ENCODE measurements at places on chromosomes 7 and 10.

- DNase-seq = no peak
These were observed 706.0 kb upstream of the AUTS2 start for GRCh38 chr7:68892236-68892635.

GRCh38 chr7:30038196-30038980 is 10.2 kb downstream of the PLEKHA8 start:
- DNase-seq = no peak

DNA sequence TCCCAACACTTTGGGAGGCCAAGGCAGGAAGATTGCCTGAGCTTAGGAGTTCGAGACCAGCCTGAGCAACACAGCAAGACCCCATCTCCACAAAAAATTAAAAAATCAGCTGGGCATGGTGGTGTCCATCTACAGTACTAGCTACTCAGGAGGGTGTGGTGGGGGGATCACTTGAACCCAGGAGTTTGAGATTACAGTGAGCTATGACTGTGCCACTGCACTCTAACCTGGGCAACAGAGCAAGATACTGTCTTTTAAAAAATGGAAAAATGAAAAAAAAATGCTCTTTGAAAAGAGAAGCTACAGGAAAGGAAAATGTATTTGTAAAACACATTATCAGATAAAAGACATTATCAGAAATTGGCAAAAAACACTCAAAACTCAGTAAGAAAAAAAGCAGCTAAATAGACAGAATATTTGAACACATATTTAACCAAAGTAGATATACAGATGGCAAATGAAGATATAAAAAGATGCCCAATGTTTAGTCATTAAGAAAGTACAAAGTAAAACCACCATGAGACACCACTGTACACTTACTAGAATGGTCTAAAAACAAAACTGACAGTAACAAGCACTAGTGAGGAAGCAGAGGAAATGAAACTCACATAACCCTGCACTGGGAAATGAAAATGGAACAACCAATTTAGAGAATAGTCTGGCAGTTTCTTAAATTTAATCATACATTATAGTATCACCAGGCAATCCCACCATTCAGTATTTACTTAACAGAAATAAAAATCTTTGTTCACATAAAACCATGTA is 40.5 kb downstream of the NRBF2 start:
- no peak for DNase-seq

GRCh38 chr7:128103498-128104107 is 72.4 kb upstream of the LRRC4 start:
- no peak for DNase-seq

DNA sequence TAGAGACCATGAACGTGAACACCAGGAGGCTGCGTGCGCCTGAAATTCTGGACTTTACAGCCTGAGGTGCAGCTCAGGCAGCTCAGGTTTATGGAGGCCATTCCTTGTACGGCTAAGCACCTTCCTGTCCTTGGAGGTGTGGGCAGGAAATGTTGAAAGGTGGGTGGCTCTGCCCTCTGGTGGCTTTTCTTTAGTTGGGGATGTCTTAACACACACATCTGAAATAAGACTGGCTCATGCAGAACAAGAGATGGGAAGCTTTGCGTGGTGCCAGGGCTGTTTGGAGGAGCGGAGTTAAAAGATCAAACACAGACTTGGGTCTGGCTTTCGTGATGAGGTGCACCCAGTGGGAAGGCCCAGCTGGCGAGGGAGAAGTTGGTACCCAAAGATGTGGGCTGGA is 64.1 kb downstream of the DOCK1 start:
- DNase-seq = no peak

- no peak for DNase-seq
These were observed 2.0 kb downstream of the SRI start for GRCh38 chr7:88217675-88218428.

DNA sequence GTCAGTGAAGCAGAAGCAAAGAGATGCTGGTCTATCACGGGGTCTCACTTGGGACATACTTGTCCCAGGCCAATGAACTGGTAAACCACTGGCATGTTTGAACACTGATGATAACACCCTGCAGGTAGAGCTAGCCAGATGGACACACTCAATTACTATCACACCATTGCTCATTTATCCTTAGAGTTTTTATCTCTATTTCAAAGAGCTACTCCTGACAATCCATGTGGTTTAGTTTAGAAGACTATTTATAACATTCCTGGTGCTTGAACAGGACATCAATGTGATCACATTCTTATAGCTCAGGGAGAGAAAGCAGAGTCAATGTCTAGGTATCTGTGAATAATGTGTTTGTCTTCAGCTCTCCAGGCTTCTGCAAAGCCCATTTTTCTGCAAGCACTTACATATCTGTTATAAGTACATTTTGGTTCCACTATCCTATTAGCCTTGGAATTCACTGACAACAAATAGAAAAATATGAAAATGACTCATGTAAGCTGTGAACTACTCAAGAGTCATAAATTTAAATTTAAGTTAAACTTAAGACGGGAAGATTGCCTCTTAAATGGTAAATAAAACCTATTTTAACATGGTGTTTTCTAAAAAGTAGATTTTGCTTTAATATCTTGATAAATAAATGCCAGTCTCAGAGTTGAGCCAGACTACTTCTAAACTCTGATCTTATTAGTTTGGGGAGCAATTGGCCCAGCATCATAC is 106.7 kb upstream of the MBL2 start:
- no peak for DNase-seq

DNA sequence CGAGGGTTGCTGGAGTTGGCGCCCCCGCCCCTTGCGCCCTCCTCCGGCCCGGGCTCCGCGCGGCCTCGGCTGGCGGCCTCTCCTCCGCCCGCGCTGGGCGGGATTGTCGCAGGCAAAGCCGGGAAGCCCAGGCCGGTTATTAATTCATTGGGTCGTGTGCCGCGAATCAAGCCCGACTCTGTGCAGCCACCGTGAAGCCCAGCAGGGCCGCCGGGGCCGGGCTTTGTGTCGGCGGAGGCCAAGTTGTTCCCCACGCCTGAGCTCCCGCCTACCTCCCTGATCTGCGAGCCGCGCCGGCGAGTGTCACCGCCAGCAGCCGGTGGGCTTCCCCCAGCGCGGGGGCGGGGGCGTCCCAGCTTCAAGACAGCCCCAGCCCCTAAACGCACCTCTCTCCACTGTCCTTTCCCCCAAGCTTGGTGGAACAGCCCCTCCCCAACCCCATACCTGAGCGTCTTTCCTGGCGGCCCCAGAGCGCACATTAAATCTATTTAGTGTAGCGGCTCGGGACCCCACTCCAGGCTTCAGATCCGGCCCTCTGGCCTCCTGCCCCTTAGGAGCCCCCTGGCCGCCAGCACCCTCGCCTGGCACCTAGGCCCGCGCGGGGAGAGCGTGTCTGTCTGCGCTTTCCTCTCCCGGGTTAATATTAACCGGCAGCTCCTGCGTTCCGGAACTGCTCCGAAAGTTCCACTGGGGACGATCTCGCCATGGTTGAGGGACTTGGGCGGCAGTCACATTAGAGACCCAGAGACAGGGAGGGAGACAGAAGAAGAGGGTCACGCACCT is 3.5 kb downstream of the SHH start:
- no peak for DNase-seq

DNA sequence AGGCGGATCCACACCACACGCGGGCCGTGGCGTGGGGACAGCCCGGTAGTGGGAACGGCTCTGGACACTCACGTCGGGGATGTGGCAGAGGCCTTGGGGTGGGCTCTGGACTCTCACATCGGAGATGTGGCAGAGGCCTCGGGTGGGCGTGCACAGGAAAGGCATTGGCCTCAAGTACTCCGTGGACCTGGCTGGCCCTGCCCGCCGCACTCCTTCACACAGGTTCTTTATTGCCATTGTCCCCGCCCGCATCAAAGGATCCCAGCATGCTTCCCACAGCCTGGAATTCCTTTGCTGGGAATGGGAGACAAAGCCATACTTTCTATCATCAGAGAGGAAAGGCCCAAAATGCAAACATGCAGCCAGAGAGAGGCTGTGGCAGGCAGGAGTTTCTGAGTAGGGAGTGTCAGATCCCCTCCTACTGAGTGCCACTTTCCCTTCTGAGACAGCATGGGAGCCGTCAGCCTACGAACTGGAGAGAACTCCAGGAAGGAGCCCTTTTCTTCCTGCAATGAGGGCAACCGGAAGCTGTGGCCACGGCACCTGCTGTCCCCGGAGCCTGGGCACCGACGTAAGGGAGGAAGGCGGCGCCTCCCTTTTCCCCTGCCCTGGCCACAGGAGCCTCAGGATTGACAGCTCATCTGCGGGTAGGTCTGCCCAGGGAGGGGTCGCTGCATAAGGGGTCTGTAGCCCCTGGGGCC is 51.5 kb downstream of the RBM17 start:
- DNase-seq = no peak

DNA sequence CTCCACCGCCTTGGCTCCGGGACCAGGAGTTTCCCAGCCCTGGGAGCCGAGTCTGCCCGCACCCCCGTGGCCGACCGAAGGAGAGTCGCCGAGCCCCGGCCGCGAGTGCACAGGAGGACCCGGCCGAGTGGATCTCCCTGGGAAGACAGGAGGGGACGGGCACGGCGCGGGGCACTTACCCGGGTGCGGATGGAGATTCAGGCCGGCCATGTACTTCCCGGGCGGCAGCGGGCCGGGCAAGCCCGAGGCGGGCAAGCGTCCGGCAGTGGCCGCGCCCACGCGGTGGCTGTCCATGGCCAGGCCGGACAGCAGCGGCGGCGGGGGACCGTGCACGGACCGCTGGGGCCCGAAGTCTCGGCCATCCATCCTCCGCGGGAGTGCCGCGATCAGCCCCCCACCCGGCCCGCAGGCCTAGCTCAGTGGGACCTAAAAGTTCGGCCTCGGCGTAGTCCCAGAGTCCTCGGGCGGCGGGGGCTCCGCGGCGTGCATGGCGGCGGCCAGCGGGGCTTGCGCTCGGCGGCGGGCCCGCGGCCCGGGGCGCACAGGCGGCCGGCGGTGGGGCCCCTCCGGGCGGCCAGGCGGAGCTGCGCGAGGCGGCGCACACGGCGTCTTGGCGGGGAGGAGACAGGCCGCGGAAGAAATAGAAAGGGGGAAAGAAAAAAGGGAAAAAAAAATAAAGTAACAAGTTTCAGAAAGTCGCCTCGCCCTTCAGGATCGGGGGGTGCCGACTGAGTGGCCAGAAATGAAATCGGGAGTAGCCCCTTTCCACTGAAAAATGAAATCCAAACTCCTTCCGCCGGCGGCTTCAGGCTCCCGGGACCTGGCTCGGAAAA is 2.5 kb downstream of the TNRC18 start:
- no peak for DNase-seq

GRCh38 chr10:110174201-110174600 is 33.2 kb upstream of the MXI1 start:
- DNase-seq = no peak

DNA sequence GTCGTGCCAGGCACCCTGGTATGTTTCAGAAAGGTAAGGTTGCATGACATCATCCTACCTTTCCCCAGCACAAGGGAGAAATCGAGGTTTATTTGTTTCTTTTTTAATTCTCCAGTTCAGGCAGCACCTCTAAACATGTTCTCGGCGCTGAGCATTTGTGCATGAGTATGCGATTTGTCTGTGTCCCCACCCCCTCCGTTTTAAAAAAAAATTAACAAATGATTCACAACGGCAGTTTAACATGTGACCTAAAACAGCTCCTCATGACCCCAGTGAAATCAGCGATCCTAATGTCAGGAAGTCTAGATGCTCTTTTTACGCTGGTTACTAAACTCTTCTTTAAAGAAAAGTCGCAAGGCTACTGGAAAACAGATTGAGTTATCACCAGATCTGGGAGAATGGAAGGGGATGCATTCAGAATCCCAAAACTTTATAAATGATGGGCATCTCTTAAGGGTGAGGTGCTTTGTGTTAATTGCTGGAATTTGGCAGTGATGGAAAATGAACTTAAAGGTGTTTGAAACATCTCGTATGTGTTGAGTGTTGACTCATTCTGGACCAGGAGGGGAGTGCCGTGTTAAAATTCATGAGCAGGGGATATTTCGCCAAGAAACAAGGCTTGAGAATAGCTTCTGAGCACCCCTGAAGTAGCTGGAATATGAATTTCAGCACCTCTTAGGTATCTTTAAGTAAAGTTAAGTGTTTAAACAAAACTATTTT is 106.8 kb upstream of the PDCD4 start:
- no peak for DNase-seq

GRCh38 chr7:51134013-51134441 is 182.6 kb downstream of the COBL start:
- no peak for DNase-seq

DNA sequence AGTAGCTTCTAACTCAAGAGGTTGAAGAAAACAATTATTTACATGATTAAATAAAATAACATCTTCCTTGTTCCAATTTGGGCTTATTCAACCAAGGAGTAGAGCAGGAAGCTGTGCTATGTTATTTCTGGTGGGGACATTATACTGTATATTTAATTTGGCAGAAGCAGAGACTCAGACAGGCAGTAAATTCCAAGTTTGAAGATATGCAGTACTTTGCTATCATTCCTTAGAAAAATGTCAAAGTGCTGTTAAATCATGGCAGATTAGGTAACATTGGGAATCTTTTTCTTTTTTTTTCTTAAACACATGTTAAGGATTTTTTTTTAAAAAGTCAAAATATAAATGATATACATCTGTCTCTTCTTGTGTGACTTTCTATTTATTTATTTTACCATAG is 190.1 kb downstream of the SUGCT start:
- no peak for DNase-seq

GRCh38 chr10:114397651-114398145 is 6.6 kb downstream of the AFAP1L2 start:
- DNase-seq = no peak

GRCh38 chr7:33137103-33137502 is 7.7 kb downstream of the BBS9 start:
- DNase-seq = no peak

GRCh38 chr10:48470115-48470892 is 134.6 kb downstream of the ARHGAP22 start:
- DNase-seq = no peak

DNA sequence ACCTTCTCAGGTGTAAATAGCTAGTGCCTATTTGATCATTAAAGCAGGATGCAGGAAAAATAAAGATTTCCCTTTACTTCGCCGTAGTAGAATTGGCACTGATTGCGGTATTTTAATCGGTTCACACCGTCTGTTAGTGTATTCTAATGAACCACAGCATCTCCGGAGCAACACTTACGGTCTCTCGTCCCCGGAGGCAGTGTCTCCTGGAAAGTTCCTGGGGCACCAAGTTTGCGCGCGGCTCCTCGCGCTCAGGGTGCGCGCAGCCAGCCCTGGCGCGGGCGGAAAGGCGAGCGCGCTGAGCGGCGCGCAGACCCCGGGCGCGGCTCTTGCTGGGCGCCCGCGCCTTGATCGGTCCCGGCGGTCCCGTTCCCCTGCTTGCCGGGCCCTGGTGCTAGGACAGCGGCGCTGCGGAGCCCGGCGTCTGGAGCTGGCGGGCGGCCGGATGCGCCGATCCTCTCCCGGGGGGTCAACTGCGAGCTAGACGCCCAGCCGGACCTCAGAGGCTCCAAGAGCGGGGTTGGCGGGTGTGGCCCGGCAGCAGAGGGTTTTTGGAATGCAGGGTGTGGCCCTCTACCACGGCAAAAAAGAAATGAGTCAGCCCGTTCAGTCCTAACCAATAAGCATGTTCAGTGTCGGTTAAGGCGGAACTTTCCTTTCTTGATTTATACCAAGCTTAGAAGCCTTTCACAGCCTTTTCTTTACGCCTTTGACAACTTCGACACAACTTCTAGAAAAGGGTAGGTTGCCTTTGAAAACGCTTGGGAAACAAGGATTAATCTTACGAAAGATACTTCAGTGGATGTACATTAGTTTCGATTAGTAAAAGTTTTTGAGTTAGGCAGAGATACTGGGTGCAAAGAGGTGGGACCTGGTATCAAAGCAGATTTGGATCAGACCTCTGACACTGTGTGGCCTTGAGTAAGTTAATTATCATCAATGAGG is 166.8 kb upstream of the ASAH2 start:
- DNase-seq = no peak

Data from T-cell (primary cell).